Upper lobe of left lung (tissue), 6 donors: ENCODE measurements at places on chromosomes 5 and 9. TPM values are rescaled to one million over a fixed set of nuclear protein-coding genes. Genes with fewer than 3 reads are reported as not detected.

GRCh38 chr5:152379331-152379730 lies 25.7 kb downstream of the NMUR2 start:
- H3K4me3 ChIP-seq, result no peak overlapping the region
- H3K36me3 ChIP-seq, result no peaks in the 10 kb centered on the region
- no peaks in the 10 kb centered on the region for H3K27me3 ChIP-seq

GRCh38 chr9:34685591-34685990 lies 5.5 kb downstream of the CCL19 start:
- H3K27ac ChIP-seq, result no peak overlapping the region
- H3K27me3 ChIP-seq, result no peaks in the 10 kb centered on the region
- H3K36me3 ChIP-seq, result no peaks in the 10 kb centered on the region
- H3K4me1 ChIP-seq, result peaks cover 6% of the 10 kb centered on the region
- no peak for DNase-seq

GRCh38 chr5:41406936-41407335 lies 103.5 kb downstream of the PLCXD3 start:
- no peak for DNase-seq
- no peak overlapping the region for H3K27ac ChIP-seq
- H3K4me3 ChIP-seq, result no peak overlapping the region
- H3K27me3 ChIP-seq, result no peaks in the 10 kb centered on the region
- no peaks in the 10 kb centered on the region for H3K4me1 ChIP-seq
- H3K36me3 ChIP-seq, result no peaks in the 10 kb centered on the region

DNA sequence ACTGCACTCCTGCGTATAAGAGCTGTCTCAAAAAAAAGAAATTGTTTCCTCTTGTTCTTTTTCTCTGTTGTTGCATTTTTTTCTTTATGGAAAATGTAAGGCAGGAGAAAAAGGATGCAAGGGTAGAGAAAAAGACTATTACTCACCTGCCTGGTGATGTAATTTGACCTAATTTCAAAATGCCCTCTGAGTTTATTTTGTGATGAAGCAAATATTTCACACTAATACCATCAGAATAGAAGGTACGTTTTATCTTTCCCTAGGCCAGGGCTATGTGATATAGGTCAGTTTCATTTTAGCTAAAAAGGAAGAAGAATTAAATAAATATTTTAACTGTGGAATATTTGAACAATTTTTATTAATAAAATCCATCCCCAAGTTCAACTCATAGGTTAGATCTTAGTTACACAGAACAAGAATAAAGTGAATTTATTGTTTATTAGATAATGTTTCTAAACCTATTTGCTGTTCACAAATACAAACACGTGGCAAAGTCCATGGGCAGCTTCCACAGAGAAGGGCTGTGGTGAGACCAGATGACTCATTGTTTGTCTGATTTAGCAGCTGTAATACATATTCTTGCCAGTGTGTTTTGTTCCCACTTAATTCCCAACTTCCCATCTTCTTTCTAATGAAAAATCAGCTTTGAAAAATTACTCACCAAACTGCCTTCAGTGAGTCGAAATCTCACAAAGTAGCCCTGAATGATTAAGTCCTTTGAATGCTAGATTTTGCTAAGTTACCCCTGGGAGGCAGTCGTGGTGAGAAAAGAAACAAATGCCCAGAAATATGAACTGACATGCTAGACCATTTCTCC lies 52.8 kb upstream of the CCDC112 start:
- DNase-seq, result no peak
- no peaks in the 10 kb centered on the region for H3K27me3 ChIP-seq
- no peaks in the 10 kb centered on the region for H3K36me3 ChIP-seq
- H3K27ac ChIP-seq, result no peak overlapping the region

DNA sequence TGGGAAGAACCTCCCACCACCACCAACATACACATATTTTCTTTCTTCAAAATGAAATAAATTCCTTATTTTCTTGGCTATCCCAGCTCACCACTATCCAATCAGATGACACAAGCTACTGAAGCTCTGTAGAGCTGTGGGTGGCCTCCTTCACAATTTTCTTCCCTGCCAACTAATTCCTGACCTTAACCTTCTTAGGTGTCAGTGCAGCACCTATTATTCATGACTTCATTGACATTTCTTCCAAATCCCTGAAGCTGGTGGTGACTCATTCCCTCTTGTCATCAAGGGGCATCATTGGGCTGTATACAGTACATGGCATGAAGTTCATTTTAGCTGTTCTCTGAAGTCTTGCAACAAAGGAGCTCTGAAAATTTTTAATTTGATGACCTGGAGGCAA lies 42.0 kb upstream of the ADRA1B start:
- no peak overlapping the region for H3K4me3 ChIP-seq
- H3K36me3 ChIP-seq, result no peaks in the 10 kb centered on the region
- peaks cover 21% of the 10 kb centered on the region for H3K4me1 ChIP-seq
- H3K27ac ChIP-seq, result no peak overlapping the region
- no peak for DNase-seq

ANKRD20A1 gene
- total RNA-seq, result 3.7 TPM

SPACA9 gene
- 25.1 TPM for total RNA-seq

FOXD4L3 gene
- total RNA-seq, result not detected

- no peaks in the 10 kb centered on the region for H3K27me3 ChIP-seq
- H3K27ac ChIP-seq, result no peak overlapping the region
- DNase-seq, result no peak
- no peaks in the 10 kb centered on the region for H3K4me1 ChIP-seq
- no peaks in the 10 kb centered on the region for H3K36me3 ChIP-seq
These were observed 40.8 kb upstream of the ANKRD31 start for GRCh38 chr5:75277463-75277862.

GRCh38 chr9:93306579-93307091 lies 122.7 kb downstream of the WNK2 start:
- H3K4me1 ChIP-seq, result peaks cover 5% of the 10 kb centered on the region
- H3K27me3 ChIP-seq, result no peaks in the 10 kb centered on the region
- H3K4me3 ChIP-seq, result no peak overlapping the region
- no peaks in the 10 kb centered on the region for H3K36me3 ChIP-seq

DNA sequence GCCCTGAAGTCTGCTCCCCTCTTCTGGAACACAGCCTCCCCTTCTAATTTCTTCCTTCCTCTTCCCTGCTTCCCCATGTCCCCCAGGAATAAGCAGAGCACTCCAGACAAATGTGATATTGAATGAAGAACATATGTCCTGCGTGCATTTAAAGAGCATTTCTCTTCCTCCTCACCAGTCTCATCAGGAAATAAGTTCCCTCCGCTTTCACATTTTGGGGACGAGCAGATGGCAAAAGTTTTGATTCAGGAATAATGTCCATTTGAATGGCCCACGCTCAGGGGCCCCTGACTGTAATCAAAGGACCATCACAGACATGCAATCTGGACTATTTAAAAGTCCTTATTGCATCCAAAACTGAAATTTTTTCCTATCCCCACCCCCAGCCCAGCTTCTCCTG lies 316.1 kb downstream of the CDK5RAP2 start:
- no peaks in the 10 kb centered on the region for H3K4me1 ChIP-seq
- no peak for DNase-seq
- H3K27me3 ChIP-seq, result no peaks in the 10 kb centered on the region
- no peak overlapping the region for H3K4me3 ChIP-seq
- no peaks in the 10 kb centered on the region for H3K36me3 ChIP-seq
- H3K27ac ChIP-seq, result no peak overlapping the region

DNA sequence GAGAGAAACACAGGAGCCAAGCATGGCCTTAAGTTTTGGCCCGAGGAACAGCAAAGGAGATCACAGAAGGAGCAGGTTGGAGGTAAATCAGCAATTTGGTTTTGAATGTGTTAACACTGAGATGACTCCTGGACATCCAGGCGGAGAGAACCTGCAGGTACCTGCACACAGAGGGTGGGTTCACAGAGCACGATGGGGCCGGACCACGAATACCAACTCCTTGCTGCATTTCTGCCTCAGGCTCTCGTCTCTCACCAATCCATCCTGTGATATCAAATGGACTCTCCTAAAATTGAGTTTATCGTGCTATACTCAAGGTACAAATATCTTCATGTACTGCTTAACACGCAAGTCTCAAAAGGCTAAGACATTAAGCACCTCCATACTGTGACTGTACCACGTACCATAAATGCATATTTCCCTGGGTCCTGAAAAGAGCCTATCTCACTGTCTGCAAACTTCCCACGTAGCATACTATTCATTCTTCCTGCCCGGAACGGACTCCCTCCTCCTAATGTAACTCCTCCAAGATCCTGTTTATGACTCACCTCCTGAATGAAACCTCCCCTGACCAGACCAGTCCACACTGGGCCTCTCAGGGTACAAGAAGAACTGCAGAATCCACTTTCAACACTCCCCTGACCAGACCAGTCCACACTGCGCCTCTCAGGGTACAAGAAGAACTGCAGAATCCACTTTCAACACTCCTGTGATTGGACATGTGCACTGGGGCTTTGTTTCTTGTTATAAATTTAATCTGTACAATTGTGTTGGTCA lies 380.8 kb upstream of the RFX3 start:
- H3K27me3 ChIP-seq, result no peaks in the 10 kb centered on the region
- no peak overlapping the region for H3K4me3 ChIP-seq
- H3K36me3 ChIP-seq, result no peaks in the 10 kb centered on the region

SPINK7 gene
- not detected for total RNA-seq

LCN9 gene
- not detected for total RNA-seq

NTMT1 gene
- total RNA-seq, result 15.5 TPM

- no peak overlapping the region for H3K27ac ChIP-seq
- no peaks in the 10 kb centered on the region for H3K36me3 ChIP-seq
- no peaks in the 10 kb centered on the region for H3K4me1 ChIP-seq
- H3K27me3 ChIP-seq, result no peaks in the 10 kb centered on the region
- DNase-seq, result no peak
These were observed 209.1 kb downstream of the TMEM232 start for GRCh38 chr5:110517396-110517795.

DRD1 gene
- not detected for total RNA-seq

BTNL9 gene
- total RNA-seq, result 84.1 TPM

DNA sequence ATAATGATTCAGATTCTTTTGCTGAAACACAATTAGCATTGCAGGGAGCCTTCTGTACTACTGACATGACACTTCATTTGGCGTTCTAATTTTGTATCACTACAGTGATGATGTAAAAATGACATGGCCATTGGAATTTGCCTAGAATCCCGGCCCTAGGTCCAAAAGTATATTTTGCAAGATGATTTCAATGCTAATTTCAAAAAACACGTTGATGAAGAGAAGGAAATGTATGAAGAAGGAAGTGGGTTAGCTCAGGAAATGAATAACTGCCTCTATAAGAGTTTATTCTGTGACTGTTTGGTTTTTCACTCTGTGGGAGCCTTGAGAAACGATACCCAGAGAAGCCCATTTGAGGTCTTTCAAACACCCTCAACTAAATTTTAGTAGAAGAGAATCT lies 59.3 kb downstream of the OSTF1 start:
- H3K36me3 ChIP-seq, result peaks cover 12% of the 10 kb centered on the region
- no peak for DNase-seq
- H3K4me1 ChIP-seq, result peaks cover 25% of the 10 kb centered on the region
- H3K27ac ChIP-seq, result peak overlapping the region; percentile 64
- H3K27me3 ChIP-seq, result no peaks in the 10 kb centered on the region
- no peak overlapping the region for H3K4me3 ChIP-seq

DNA sequence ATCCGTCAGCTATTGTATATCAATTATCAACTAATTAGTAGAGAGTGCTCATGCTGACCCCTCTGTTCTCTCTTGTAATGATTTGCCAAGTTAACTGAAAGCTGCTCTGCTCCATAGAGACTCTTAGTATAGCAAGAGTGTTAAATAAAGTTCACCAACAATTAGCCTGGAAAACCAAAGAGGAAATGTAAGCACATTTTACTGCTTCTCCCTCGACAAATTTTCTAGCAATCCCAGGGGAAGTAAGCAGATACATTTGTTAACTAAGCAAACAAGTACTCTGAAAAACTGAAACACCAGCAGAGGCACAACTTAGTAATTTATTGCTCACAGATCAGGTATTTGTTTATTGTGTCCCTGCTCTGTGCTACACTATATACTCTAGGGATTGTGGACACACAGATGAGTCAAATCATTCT lies 162.2 kb downstream of the GLIS3 start:
- peaks cover 9% of the 10 kb centered on the region for H3K4me1 ChIP-seq
- no peak overlapping the region for H3K27ac ChIP-seq
- no peaks in the 10 kb centered on the region for H3K27me3 ChIP-seq
- no peak overlapping the region for H3K4me3 ChIP-seq

GRCh38 chr9:16341177-16341576 lies 529.3 kb downstream of the BNC2 start:
- H3K4me3 ChIP-seq, result no peak overlapping the region
- no peak overlapping the region for H3K27ac ChIP-seq
- DNase-seq, result no peak
- no peaks in the 10 kb centered on the region for H3K4me1 ChIP-seq
- H3K27me3 ChIP-seq, result no peaks in the 10 kb centered on the region
- no peaks in the 10 kb centered on the region for H3K36me3 ChIP-seq

- H3K36me3 ChIP-seq, result peaks cover 15% of the 10 kb centered on the region
- no peak overlapping the region for H3K27ac ChIP-seq
- no peak overlapping the region for H3K4me3 ChIP-seq
- H3K4me1 ChIP-seq, result peaks cover 8% of the 10 kb centered on the region
- no peak for DNase-seq
These were observed 4.6 kb downstream of the TRUB2 start for GRCh38 chr9:128317629-128318028.

- no peak overlapping the region for H3K4me3 ChIP-seq
- no peaks in the 10 kb centered on the region for H3K27me3 ChIP-seq
- peaks cover 9% of the 10 kb centered on the region for H3K4me1 ChIP-seq
- DNase-seq, result no peak
- peaks cover 31% of the 10 kb centered on the region for H3K36me3 ChIP-seq
These were observed 35.0 kb upstream of the NCS1 start for GRCh38 chr9:130137081-130137640.

LRRC26 gene
- total RNA-seq, result 1.4 TPM

DNA sequence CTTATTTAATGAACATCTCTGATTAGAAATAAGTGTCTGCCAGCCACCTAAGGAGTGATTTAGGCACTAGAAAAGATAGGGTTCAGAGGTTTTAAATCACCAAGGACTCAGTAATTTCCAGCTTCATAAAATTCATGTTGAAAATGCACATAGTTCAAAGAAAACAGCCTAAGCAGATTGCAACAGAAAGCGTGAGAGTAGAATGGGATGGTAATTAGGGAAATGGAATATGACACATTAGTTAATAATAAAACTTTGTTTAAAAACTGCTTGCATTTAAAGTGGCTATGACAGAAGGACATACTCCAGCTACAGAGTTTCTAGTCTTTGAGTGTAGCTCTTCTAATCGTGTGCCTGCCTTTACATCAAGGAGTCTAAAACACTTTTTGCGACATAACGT lies 490.8 kb downstream of the TLE4 start:
- DNase-seq, result no peak
- H3K36me3 ChIP-seq, result no peaks in the 10 kb centered on the region
- no peaks in the 10 kb centered on the region for H3K4me1 ChIP-seq
